ENCODE measurements at places on chromosomes 3 and 15.
A peak's percentile ranks its signal among the peaks of the same experiment; 100 is the strongest.

- no peak for DNase-seq
Measured at GRCh38 chr3:157442729-157443128, 6.1 kb downstream of the PTX3 start.

GRCh38 chr3:12194209-12194608, 35.5 kb upstream of the TIMP4 start:
- no peak for DNase-seq

DNA sequence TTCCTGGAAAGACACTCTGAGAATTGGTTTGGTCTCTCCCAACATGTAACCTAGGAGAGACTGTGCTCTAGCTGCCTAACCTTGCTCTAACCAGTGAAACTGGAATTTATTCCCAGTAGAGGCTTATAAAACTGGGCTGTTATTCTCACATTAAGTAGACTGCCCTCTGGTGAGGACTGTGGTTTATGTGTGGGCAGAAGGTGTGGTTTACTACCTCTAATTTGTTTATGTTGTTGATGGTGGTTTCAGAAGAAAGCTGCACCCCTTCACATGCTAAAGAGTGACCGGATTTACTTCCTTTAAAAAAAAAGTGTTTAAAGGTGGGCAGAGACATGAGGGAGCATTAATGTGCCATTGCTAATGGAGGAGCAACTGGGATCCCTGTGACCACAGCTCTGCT, 273.2 kb downstream of the MECOM start:
- no peak for DNase-seq

DNA sequence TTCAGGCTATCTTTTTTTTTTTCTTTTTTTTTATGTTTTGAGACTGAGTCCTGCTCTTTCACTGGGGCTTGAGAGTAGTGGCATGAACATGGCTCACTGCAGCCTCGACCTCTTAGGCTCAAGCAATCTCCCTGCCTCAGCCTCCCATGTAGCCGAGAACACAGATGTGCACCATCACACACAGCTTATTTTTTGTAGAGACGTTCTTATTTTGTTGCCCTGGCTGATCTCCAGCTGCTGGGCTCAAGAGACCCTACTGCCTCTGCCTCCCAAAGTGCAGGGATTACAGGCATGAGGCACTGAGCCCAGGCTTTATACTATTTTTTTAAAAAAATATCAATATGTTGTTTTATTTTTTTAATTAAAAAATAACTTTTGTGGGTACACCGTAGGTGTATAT, 467.3 kb downstream of the CADM2 start:
- DNase-seq: no peak

DNA sequence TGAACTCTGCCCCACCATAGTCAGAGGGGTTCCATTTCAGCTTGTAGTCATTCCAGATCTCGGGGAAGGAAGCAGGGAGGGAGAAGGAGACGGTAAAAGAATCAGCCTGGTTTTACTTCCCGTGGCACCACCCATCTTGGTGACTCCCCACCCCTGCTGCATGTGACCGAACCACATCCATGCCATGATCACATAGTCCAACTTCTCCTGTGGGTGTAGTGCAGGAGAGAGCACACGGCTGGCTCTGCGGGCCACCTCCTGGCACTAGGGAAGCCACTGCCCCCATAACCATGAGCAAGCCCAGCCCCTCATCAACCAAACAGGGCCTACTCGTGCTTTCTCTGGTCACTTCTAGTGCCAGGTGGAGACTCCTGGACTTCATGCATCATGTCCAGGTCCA, 3.7 kb downstream of the CHRNA3 start:
- no peak for DNase-seq

DNA sequence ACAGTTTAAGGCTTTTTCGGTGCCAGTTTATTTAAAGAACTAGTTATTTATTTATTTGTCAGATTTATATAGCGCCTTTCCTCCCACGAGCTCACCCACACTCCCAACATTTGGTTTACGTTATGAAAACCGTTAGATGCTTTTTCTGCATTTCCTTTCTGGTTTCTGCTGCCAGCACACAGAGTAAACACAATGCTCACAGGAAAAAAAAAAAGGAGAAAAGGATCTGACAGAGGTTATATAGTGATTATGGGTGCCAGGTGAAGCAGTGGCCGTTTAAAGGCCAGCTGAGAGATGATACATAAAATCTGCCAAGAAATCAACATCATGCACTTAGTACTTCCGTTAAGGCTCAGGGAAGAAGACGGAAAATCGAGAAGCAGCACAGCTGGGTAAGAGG, 37.9 kb downstream of the ETV5 start:
- no peak for DNase-seq

- no peak for DNase-seq
Measured at GRCh38 chr3:149936812-149937230, 33.9 kb downstream of the PFN2 start.

- no peak for DNase-seq
Measured at GRCh38 chr3:24181256-24181655, 236.2 kb downstream of the NR1D2 start.

GRCh38 chr15:92524161-92524560, 130.5 kb downstream of the ST8SIA2 start:
- DNase-seq: no peak

GRCh38 chr3:186519021-186519658, 25.0 kb downstream of the CRYGS start:
- DNase-seq: peak; percentile 36

DNA sequence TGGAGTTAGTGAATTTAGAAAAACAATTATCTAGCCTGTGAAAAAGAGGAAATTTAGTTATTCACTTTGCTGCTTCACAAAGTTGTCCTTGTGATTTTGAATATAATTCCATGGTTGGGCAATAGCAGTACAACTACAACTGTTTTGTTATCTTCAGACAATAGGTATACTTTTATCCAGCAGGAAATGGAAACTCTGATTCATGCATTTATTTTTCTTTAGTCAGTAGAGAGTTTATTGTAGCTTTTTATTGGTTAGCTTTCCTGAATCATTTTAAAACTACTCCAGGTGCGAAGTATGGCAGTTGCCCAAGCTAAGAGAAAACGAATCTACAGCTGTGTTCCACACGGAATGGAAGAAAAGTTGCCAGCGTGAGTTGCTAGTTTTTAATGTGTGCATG, 80.3 kb downstream of the TM4SF4 start:
- DNase-seq: no peak

GRCh38 chr3:109175411-109175810, 38.9 kb downstream of the C3orf85 start:
- DNase-seq: no peak

Measured in activated naive CD8-positive, alpha-beta T cell treated with anti-CD3 and anti-CD28 coated beads, Interleukin-2, amount 10 ng/mL, durations not matched to agents 7 days and 5 days (primary cell).